ENCODE measurements at places on chromosomes 5 and 9.

DNA sequence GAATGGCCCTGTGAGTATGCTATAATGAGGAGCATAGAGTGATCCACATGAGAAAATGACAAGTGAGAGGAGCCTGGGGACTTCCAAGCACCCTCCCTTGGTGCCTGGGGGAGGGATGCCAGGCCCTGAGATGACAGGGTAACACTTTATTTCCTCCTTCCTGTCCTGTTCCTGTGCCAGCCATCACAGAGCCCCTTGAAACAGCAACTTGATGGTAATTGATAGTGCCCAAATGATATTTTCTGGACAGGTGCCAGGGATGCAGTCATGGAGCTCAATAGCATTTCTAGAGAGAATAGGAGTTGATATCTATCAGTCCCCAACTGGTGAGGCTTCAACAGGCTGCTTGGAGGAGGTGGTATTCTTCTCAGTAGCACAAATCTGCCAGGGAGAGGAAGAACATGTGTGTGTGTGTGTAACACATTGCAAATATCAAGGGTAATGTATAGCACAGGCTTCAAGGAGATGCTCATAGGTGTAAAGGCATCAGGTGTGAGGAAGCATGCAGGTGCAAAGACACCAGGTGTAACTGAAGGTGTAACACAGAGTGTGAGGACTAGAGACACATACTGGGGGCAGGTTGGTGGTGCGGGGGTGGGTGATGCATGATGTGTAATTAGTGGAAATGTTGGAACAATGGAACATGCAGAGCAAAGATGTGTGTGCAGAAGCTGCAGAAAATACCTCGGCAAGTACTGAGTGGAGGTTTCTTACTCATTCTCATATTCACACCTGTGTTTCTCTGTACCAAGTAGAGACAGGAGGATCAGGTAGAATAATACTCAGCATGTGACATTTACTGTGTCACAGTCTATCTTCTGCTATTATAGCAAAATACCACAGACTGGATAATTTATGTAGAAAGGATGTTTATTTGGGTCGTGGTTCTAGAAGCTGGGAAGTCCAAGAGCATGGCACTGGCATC, 18.1 kb upstream of the WWC1 start:
- DNase-seq = no peak

DNA sequence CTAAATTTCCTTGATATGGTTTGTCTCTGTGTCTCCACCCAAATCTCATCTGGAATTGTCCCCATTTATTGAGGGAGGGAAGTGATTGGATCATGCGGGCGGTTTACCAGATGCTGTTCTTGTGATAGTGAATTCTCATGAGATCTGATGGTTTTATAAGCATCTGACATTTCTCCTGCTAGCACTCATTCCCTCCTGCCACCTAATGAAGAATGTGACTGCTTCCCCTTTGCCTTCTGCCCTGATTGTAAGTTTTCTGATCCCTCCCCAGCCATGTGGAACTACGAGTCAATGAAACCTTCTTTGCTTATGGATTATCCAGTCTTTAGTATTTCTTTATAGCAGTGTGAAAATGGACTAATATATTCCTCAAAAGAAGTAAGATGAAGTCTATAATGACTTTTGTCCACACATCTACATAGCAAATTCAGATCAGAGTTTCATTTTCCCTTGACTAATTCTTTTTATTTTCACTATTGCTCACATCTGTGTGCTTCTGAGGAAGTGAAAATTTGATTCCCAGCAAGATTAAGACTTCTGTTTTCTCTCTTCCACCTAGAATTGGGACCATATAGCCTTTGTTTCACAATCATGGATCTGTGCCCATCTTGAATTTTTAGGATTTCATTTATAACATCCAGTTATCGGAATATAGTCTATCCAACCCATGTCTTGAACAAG, 393.5 kb downstream of the DMAC1 start:
- no peak for DNase-seq

DNA sequence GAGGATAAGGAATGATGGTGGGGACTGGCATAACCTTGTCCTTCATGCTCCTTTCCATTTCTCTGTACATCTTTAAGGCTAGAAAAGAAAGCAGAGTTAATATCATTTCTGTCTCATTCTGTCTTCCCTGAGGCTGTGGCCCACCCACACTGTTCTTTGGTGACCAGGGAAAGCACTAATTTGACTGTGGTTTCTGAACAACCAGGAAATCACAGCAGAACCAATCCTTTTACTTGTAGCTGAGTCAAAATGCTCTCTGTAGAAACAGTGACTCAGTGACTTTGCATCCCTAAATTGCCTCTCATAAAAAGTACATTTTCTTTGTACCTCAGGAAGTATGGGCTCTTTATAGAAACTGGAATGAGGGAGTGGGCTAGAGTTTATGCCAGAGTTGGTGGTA, 28.1 kb downstream of the IL33 start:
- no peak for DNase-seq

DNA sequence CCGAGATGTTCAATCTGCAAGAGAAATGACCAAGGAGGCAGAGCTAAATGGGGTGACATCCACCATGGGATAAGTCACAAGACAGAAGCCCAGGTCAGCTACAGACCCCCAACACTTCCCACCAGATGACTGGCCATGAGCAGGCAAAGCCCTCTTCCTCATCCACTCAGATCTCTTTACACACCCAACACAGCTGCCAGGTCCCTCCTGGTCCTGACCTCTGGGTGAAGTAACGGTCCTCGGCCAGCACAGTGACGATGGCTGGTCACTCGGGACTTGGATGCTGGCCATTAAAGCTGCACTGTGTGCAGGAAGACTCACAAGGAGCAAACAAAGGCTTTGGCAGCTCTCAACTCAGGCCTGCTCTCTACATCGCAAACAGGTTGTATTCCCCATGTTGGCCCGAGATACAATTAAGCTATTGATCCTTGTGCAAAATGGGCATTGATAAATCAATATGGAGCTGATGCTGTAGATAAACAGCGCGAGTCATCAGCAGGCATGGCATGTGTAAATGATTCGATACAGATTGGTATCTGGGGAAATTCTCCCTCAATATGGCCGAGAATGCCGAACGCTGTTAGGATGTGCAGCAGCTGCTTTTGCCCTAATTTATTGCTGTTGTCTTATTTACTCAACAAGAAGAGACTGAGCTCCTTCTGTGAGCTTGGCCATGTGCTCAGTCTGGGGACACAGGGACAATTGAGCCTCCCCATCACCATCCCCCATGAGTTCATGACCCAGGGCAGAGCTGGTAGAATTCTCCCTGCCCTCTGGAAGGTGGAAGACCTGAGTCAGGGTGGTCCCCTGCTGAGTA, 98.7 kb downstream of the C5orf15 start:
- DNase-seq = no peak

DNA sequence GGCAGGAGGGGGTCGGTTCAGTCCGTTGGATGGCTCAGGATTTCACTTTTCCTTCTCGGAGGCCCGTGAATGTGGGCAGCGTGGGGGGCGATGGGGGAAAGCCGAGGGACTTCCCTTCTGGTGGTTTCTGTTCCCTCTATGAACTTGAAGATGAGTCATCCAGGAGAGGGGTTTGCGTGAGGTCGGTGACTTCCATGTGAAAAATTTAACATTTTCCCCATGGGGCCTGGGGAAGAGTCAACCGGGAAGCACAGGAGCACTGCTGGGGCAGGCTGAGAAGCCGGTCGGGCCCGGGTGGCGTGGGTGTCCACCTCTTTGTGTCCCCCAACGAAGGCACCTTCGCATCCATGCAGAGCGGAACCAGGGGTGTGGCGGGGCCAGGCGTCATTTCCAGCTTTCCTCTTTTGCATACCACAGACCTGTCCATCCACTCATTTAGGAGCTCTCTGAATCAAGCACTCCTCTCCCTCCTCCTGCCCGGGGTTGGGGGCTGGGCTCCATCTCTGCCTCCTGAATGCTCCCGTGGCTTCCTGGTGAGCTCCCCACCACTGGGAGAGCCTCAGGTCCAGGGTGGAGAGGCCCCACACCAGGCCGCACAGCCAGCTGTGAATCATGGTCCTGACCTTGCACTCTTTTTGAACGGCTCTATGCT, 68.4 kb downstream of the ANKRD33B start:
- no peak for DNase-seq

DNA sequence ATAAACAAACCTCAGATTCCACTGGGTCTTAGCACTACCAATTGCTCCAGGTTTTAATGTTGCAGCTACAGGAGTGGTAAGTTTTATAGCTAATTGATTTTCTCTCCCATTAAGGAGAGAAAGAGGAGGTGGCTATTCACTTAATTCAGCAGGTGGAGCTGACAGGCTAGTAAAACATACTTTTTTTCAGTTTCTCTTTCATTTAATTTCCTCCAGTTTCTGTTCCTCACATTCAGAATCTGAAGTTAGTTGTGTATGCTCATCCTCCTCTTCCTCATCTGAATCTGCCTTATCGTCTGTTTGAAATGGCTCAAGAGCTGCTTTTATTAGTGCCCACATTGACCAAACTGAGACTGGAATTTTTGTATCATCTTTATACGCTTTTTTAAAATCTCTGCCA, 98.0 kb downstream of the PLPPR1 start:
- DNase-seq = no peak

DNA sequence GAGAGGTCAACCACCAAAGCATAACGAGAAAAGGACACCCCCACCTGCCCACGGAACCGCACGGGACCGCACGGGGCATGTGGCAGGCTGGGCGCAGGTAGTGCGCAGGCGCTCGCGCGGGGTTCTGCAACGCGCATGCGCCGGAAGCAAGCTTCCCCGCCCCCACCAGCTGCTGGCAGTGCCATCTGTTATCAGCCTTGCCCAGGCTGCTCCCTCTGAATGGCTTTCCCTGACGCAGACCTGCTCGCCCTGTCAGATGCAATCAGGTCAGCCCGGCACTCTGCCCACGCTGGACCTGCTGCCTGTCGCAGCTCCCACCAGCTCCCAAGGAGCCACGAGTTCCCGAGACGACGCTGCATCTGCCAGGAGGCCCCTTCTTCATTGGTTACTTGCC, 22.8 kb downstream of the PTCH1 start:
- no peak for DNase-seq

DNA sequence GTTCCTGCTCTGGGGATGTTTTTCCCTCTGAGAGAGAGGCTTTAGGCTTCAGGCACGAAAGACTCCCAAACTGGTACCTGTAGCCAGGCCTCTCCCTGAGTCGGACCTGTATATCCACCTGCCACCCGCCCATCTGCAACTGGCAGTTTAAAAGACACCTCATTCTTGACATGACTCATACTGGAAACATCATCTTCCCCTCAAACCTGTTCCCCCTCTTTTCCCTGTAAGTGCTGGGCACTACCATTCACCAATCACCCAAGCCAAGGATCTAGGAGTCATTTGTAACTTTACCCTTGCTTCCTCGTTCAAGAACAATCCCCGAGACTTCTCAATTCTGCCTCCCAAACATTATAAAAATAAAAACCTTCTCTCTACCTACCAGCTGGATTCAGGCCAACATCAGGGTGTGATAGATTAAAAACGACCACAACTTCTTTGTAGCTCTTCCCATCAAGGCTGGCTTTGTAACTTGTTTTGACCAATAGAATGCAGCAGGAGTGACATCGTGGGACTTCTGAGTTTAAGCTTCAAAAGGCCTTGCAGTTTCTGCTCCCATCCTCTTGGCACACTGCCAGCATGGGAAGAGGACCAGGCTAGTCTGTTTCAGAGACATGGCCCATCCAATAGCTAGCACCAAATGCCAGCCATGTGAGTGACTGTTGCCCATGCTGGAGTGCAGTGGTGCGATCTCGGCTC, 1.8 kb upstream of the WDR31 start:
- peak; percentile 44 for DNase-seq

- no peak for DNase-seq
Observed at GRCh38 chr5:96753848-96754247, 53.9 kb downstream of the ERAP1 start.

DNA sequence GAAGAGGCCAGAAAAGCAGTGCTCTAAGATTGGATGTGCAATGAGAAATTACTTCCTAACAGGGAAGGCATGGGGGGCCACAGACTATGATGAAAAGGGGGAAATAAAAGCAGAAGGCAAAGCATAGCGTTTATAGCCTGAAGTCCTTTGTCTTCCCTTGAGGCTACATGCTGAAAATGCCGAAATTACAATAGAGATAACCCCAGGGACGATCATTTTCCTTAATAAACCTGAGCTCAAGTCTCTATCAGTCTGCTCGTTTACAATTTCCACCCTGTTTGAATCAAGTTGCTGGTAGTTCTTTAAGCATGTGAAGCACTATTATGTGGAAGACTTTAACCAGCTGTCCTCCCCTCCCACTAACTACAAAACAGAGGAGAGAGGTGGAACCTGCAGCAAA, 60.4 kb downstream of the FREM1 start:
- no peak for DNase-seq

DNA sequence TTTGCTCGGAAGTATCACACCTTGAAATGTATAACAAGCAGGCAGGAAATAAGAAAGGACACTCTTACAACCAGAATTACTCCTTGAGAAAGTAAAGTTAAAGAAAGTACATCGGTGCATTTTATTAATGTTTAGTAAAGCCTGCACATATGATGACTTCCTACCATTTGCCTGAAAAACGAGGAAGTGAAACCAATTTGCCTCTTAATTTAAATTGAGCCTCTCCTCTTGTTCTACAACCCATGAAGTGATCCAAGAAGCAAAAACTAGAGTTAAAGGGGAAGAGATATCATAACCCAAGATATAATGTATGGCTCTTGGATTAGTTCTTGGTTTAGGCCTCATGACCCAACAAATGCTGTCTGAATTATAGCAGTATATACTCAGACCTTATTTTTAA, 95.6 kb downstream of the GNAQ start:
- DNase-seq = no peak

GRCh38 chr5:142821733-142822487, 51.7 kb downstream of the ARHGAP26 start:
- DNase-seq = no peak

GRCh38 chr9:31034311-31034710, 1350.1 kb upstream of the ACO1 start:
- peak; percentile 12 for DNase-seq

DNA sequence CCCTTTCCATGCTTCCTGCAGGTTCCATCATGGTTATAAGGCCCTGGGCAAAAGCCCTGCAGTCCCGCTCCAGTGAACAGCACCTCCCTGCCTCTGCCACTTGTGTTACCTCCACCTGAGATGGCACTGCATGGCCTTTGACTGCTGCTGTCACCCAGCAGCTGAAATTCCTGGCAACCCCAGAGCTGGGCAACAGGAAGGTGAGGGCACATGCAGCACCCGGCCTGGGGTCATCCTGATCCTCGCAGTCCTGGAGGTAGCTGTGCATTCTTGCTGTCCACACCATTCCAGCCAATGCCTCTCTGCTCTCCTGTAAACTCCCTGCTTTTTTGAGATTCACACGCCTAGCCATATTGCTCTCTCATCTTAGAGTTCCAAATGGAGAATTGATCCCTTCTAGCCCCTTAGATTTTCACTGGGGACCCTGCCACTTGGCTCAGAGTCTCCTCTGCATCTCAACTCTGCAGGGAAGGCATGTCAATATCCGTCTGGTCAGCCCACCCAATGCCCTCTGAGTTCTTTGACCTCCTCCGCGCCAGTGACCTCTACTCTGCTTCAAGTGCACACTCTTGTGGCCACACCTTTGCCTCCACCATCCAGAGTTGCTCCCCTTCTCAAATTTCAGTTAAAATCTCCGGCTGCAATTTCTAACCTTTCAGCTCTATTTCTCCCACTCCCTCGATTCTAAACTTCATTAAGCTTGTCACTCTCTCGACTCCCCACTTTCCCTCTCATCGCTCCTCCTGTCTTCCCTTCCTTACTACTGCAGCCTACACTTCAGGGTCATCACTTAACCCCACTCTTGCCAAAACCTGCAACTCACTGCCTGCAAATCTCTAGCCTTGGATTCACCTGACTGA, 93.4 kb downstream of the ANKH start:
- no peak for DNase-seq
